ENCODE measurements at places on chromosomes 12 and 14.

GRCh38 chr12:128753438-128753837 is 70.3 kb downstream of the SLC15A4 start:
- DNase-seq: no peak

GRCh38 chr14:44309331-44309730 is 197.8 kb downstream of the FSCB start:
- DNase-seq: no peak

GRCh38 chr14:67426983-67427606 is 15.1 kb upstream of the PLEK2 start:
- peak; percentile 64 for DNase-seq

DNA sequence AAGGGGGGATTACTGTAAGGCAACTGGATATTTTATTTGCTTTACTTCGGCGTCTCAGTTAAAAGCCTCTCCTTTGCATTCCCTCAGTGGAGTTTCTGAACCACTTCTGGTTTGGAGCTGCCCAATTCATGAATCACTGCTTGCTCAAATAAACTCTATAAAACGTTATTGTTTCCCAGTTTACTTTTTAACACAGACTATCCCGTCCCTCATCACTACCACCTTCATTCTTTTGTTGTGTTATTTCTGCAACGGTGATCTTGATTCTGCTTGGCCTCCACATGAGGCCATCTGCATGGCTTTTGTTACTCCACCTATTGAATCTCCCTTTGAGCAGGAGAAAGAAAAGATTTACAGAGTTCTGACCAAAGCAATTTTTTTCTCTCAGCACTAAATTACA is 104.0 kb upstream of the PLEKHA5 start:
- no peak for DNase-seq

GRCh38 chr12:69030321-69030720 is 97.3 kb upstream of the CPM start:
- no peak for DNase-seq

DNA sequence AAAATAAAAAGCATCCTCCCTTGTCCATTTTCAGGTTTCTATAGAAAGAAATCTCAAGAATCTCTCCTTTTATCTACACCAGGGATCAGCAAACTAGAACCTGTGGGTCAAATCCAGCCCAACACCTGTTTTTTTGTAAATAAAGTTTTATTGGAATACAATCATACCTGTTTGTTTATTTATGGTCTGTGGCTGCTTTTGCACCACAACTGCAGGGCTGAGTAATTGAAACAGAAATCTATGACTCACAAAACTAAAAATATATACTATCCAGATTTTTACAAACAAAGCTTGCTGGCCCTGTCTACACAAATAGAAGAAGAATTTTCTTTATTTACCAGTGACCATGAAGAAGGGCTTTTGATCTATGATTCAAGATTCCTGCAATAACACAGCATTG is 95.1 kb upstream of the COCH start:
- DNase-seq: no peak

DNA sequence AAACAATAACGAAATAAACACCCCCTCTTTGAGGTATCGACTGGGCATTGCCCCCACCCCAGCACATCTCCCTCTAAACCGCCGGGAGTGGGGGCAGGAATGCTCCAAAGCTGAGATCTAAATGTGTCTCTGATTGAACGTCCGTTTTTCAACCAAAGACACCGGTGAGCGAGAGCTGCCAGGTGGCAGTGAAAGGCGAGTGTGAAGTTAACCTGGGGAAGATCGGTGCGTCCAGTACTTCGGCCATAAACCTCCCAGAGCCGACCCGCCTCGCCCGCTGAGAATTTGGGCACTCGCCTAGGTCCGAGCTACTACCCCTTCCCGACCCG is 625 bp downstream of the ANGEL1 start:
- no peak for DNase-seq

DNA sequence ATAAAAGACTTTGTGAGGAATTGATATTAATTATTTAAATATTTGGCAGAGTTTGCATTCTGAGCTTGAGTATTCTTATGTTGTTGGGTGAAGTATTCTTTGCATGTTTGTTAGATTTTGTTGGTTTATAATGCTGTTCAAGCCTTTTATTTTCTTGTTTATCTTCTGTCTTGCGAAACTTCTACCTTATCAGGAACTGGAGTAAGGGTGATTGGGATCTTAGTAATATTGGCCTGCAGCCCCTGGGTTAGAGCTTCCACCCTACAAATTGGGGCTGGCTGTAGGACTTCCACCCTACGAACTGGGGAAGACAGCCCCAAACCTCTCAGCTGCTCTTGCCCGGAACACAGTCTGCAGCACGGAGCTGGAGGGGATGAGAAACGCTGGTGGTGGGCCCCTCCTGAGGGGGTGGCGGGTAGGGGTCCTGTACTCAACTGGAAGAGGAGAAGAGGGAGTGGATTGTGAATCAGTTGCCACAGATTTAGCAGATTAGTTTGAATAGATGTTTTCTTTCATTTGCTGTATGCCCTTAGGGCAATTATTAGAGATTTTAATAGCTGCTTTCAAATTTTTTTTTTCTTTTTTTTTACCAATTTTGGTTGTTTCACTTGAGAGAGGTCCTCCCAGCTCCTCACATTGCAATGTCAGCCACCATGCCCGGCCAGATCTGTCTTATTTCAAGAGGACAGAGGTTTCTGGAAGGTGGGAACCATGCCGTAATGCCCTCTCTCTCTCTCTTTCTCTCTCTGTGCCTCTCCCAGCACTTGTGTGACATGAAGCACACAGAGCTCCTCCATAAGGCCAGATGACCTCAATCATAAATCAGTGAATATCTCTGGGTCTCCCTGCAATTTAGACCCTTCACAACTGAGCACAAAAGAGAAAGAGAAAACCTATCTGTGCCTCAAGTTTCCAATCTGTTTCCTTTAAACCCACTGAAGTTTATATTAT is 123.4 kb downstream of the DICER1 start:
- no peak for DNase-seq

DNA sequence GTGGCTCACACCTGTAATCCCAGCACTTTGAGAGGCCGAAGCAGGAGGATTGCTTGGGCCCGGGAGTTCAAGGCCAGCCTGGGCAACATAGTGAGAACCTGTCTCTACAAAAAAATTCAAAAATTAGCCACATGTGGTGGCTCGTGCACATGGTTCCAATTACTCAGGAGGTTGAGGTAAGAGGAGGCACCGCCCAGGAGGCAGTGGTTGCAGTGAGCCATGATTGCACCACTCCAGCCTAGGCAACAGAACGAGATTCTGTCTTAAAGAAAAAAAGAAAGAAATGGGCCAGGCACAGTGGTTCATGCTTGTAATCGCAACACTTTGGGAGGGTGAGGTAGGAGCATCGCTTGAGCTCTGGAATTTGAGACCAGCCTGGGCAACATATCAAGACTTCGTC is 33.5 kb downstream of the MAP1LC3B2 start:
- no peak for DNase-seq

GRCh38 chr12:80168936-80169335 is 69.6 kb downstream of the OTOGL start:
- DNase-seq: no peak

- DNase-seq: no peak
Measured at GRCh38 chr12:94033101-94033500, 115.3 kb upstream of the PLXNC1 start.

- DNase-seq: no peak
Measured at GRCh38 chr12:52063981-52064649, 5.7 kb upstream of the ATG101 start.

DNA sequence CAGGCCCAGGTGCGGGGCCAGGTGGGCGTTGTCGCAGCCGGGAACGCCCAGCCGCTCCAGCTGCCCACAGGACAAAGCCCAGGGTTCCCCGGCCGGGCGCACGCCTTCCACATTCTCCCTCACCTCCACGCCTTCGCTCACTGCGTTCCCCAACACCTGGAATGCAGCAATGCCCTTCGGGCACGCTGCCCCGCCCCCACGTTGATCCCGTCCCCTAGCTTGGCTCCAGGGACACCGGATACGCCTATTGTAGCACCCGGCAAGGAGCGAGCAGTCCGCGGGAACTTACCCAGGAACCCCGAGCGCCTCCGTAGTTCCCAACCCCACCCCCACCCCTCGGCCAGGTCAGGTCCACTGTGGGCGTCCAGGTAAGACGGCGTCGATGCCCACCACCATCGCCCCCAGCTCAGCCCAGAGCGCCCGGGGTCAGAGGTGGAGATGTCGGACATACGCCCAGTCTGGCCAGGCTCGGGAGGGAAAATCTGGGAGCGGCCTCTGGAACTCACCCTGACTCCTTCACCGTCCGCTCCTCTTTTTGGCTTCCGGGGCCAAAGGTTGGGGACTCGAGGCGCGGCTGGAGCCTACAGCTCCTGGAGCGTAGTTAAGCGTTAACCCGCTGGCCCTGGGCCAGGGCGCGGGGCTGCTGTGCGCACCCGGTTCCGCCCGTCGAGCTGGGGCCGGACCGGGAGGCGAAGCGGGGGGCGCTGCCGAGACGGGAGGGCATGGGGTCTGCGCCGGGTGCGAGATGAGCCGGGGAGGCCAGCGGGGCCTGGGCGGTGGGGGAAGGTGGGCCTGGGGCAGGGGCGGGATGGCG is 594 bp upstream of the CEP170B start:
- no peak for DNase-seq

DNA sequence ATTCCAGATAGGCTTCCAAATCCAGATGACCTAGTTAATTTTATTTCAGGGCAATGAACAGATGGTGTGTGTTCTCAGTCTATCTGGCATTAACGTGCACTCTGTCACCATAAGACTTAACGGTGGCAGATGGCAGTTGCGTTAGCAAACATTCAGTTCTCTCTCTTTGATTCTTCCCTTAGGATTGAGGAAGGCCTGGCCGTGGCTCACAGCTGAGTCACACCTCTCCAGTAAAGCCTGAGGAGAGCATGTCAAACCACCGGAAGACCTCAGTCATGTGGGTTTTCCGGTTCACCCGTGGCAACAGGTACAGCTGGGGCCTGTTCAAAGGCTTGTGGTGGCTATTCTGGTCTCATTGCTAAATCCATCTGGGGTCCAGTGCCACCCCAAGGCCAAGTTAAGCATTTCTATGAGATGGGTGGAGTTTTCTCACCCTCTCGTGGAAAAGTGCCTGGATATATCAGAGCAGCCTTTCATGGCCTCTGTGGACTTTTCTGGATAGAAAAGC is 545.1 kb upstream of the ATP2B1 start:
- DNase-seq: peak; percentile 37

DNA sequence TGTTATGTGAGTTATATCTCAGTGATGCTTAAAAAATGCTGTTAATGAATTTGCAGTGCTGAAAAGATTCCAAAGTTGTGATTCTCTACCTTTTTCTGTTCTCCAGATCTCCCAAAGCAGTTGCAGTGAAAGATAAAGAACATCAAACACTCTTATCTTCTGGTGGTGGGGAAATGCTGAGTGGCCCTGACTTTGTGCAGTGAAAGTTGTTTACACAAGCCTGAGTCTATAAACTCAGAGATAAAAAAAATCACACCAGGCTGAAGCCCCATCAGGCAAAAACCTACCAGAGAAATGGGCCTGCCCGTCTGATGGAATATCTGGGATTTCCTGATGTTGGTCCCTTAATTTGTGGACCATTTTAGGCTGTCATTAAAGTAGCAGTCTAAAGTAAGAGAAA is 46.1 kb downstream of the RASSF3 start:
- DNase-seq: no peak

DNA sequence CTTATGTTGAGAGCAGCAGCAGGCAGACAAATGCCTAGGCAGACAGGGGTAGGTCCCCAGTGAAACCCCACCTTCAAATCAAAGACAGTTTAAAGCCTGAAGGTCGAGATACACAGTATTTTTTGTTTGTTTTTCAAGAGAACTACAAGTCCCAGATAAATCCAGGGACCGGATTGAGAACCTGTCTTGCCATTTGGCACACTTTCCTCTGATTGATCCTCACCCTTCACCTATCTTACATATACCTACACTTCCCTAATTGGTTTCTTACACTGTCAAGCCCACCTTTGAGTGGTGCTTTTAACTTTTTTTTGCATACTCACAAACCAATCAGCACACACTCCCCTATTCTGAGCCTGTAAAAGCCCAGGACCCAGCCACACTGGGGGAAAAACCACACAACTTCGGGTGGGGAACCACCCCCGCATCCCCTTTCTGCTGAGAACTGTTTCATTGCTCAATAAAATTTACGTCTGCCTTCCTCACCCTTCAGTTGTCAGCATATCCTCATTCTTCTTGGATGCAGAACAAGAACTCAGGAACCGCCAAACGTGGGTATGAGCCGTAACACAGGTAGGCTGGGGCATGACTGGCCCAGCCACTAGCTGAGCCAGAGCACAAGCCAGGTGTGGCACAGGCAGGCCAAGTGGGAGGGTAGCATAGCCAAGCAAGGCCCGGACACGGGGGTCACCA is 11.1 kb downstream of the DICER1 start:
- no peak for DNase-seq

- peak; percentile 76 for DNase-seq
Measured at GRCh38 chr12:52870361-52871290, 21.8 kb upstream of the KRT78 start.

DNA sequence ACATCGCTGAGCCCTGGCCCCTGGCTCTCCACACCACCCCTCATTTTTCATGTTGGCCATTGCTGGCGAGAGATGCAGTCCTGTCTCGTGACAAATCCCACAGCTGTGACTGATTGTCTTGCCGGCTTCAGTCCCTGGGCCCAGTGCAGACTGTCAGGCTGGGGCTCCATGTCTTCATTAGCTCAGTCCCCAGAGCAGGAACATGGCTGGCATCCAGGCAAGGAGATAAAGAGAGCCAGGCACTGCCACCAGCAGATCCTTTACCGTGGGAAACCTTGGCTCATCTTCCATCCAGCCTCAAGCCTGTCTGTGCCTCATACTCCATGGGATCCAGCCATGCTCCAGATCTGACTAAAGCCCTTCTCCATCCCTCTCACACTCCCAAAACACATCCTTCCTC is 284.7 kb upstream of the FKBP4 start:
- no peak for DNase-seq
